Hematopoietic multipotent progenitor cell treated with erythropoietin and hydrocortisone succinate and interleukin-3 and kit ligand, for 15 days (in vitro differentiated cells): ENCODE measurements at places on chromosomes 7 and 10.

GRCh38 chr7:75575488-75576121 is 83.5 kb downstream of the SPDYE5 start:
- DNase-seq: no peak

DNA sequence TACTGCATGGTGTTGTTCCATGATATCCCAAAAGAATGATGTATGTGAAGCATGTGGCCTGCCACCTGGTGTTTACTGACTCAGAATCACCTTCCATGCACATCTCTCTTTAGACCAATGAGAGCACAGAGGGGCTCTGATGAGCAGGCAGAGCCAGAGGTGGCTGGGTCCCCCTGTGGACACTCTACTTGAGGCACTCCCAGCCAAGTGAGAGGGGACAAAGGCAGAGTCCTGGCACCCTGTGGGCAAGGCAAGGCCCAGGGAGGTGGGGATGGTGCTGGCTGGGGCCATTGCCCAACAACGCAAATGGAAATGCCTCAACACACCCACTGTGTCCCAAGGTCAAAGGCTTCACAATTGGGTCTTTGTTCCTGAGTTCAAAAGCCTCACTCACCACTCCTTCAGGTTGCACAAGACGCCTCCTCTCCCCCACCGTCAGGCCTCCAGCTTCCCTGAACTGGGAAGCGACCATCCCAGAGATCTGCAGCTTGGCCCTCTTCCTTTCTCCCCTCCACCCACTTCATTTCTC is 164.6 kb downstream of the NEURL1 start:
- no peak for DNase-seq

GRCh38 chr10:79367426-79368189 is 20.3 kb downstream of the PPIF start:
- DNase-seq: no peak

DNA sequence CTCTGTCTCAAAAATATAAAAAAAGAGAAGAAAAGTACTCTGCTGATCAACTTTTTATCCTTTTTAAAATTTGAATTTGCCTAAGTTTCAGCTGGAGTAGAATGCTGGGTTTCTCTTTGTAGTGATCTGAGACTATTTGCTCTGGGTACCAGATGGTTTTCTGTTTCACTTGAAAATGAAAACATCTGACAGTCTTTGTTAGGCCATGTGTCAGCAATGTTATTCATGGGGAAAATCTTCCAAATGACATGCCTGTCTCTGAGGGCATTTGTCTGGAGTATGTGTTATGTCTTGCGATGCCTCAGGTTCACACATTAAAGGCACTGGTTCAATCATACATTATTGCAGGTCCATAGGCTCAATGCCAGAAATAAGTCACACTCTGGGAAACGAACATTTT is 175.3 kb upstream of the TMEM229A start:
- no peak for DNase-seq

DNA sequence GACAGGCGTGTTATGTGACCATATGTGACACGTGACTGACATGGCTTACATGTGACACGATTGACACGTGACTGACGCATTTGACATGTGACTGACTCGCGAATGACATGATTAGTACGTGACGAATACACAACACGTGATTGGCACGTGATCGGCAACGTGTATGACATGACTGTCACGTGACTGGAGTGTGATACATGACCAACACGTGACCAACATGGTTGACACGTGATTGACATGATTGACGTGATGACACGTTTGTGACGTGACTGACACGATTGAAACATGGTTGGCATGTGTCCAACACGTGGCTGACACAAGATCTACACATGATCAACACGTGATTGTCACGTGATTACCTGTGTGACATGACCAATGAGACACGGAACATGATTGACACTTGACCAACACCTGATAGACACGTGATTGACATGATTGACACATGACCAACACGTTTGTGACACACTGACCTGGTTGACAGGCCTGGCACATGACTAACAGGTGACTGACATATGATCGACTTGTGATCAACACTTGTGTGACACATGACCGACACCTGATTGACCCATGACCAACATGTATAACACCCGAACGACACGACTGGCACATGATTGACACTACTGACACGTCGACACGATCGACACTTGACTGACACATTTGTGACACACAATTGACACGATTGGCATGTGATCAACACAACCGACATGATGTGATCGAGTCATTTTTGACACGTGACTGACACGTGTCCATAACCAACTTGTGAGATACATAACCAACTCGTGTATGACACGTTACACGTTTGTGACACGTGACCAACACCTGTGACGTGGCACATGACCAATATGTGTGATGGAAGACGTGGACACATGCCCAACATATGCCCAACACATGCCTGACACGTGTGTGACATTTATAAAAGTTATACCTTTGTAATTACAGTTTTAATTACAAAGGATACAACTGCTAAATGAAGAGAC is 21.1 kb downstream of the CRPPA start:
- DNase-seq: no peak

DNA sequence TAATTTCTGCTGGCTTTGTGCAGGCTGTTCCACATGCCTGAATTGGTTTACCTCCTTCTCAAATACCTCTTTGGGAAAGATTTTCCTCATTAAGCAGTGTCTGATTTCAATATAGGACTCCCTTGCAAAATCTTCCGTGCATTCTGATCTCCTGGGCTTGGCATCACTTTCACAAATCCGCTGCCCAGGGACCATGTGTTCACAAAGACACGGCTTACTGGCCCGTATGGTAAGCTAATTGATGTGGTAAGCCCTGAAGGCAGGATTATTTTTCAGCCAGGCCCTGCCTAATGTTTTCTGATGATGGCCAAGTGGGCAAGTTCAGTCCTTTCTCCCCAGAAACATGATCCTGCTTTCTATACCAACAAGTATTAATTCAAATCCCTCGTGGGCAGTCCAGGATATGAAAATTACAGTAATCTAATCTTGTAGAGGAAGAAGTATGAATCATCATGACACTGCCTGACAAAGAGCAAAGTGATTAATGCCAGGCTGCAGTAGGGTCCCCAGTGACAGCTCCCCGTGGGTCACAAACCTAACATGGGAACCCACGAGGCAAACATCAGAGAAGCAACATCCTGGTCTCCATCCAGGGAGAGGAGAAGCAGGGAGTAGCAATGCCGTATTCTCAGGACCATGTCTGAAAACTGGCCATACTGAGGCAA is 11.6 kb upstream of the SVIL start:
- DNase-seq: no peak

DNA sequence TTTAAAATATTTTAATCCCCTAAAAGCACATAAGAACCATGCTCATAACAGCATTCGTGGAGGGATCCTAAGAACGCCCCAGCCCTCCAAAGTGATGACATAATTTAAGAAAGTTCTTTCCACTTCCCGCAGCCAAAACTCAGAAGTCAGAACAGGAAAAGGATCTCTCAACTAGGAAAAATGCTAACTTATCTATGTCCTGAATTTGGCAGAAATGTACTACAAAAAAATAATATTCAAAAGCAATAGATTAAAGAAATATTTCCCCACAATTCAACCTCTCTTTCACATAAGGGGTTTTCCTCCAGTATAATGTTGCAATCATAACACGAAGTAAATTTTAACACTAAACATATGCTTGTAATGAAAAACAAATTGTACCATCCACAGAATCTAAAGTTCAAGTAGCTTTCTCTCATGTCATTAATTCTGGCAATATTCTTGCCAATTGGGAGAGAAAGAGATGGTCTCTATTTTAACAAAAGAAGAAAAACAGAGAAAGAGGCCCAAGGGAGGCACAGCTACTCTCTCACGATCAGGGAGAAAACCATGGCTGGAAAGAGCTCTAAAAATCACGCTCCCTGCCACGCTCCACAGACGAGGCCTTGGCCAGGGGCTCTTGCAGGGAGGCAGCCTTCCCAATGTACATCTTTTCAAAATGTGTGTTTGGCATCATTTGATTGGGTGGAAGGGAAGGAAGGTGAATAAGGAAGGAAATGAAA is 22.9 kb downstream of the ASB13 start:
- no peak for DNase-seq

- no peak for DNase-seq
Measured at GRCh38 chr7:44981035-44981706, 2.4 kb upstream of the MYO1G start.

DNA sequence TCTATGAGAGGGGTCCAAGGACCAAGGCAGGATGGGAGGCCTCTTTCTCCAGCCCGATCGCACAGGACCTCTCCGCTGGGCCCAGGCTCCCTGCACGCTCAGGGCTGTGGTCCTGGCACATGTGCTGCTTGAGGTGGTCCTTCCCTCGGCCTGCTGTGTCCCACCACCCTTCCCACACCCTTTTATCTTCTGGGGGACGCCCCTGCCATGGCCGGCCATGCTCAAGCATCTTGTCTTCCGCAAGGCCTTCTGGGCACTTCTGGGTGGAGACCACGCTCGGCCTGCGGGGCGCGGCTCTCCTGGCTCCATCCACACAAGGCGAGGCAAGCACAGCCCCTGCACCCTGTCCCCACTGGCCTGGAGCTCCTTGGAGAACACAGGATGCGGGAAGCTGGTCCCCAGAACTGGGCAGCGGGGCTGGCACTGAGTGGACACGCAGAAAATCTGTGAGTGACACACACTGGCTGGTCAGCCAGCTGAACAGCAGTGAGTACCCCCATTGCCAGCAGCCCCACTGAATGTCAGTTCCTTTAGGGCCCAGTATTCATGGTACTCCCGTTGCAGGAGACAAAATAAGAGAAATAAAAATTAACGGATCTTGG is 115.9 kb downstream of the TCERG1L start:
- no peak for DNase-seq

DNA sequence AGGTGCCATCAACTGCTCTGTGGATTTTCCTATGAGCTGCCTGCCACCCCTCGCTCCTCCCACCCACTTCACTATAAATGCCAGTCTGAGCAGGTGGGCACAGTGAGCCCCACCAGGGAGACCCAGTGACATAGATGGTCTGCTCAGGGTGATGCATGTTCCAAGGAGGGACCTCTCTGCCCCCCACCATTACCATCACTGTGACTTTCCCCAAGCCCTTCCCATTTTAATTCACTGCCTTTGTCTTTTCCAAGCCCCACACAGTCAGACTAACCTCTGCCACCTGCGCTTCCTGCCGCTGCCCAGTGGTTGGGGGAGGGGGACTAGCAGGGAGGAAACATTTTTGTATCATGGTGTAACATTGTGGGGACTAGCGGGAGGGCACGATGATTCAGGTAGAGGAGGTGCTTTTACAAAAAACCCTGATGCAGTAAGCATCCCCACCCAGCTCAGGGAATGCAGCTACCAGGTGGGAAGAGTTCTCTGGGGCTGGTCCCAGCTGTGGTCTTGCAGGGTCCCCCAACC is 24.6 kb downstream of the PRSS2 start:
- DNase-seq: no peak
